Stimulated activated CD8-positive, alpha-beta memory T cell treated with anti-CD3 and anti-CD28 coated beads, Interleukin-12 subunit alpha, Interleukin-12 subunit beta, amount 100 ng/mL, for 4 hours (primary cell): ENCODE measurements at places on chromosomes 7 and 10.

- no peak for DNase-seq
Measured at GRCh38 chr10:12025591-12025990, 17.0 kb downstream of the UPF2 start.

GRCh38 chr10:99937630-99938029 lies 72.1 kb downstream of the DNMBP start:
- no peak for DNase-seq

DNA sequence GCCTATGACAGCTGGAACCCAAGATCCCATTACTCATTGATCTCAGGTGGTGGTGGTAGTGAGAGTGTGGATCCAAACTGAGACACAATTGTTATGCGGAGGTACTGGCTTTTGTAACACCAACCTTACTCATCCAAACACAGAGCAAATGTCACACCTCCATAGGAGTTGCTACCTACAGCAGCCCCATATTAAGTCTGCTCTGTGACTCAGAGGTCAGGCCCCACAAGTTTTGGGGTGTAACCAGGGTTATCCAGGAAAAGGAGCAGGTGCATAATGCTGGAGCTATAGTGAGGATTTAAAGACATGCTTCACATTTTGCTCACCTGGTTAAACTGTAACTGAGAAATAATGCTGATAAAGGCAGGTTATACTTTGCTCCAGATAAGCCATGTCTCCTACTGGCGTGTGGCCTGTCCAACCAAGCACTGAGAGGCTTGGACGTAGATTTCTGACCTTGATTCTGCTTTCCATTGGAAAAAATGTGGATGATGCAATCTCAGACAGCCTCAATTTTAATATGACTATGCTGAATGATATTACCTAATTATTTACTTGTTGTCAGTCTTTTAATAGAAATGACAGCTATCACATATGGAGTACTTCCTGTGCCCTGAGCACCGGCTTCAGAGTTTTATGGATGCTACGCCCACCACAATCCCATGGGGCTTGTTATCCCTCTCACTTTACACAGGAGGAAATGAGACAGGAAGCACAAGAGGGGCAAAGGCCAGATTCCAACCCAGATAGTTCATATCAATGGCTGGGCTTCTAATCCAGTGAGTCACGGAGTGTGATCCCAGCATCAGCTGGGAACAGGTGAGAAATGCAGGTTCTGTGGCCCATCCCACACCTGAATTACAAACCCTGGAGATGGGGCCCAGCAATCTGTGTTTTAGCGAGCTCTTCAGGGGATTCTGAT lies 181.3 kb downstream of the CHN2 start:
- no peak for DNase-seq

GRCh38 chr7:94313926-94314325 lies 80.8 kb upstream of the COL1A2 start:
- no peak for DNase-seq

GRCh38 chr10:84659027-84659426 lies 330.6 kb downstream of the CCSER2 start:
- no peak for DNase-seq

DNA sequence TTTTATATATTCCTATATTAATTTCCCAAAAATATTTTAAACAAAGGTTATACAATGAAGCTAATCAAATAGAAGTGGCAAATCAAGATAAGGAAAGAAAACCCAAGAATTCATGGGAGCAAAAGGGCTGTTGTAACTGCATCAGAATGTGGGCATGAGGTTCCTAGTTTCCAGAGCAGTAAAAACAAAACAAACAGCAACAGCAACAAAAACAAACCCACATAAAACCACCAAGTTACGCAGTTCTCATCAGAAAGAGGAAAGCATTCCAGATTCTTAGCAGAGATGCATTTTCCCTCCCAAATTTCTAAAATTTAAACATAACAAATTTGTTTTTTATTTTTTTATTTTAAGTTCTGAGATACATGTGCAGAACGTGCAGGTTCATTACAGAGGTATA lies 34.8 kb upstream of the MSMB start:
- no peak for DNase-seq

GRCh38 chr10:76082956-76083355 lies 651.5 kb downstream of the LRMDA start:
- DNase-seq = no peak

DNA sequence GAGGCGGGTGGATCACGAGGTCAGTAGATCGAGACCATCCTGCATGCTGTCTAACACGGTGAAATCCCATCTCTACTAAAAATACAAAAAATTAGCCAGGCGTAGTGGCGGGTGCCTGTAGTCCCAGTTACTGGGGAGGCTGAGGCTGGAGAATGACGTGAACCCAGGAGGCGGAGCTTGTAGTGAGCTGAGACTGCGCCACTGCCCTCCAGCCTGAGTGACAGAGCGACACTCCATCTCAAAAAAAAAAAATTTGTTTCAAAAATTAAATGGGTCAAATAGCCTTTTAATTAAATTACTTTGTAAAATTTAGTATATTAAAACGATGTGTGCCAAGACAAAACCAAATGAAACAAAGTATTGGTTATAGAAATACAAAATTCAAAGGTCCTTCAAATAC lies 6.8 kb upstream of the MRC1 start:
- no peak for DNase-seq

DNA sequence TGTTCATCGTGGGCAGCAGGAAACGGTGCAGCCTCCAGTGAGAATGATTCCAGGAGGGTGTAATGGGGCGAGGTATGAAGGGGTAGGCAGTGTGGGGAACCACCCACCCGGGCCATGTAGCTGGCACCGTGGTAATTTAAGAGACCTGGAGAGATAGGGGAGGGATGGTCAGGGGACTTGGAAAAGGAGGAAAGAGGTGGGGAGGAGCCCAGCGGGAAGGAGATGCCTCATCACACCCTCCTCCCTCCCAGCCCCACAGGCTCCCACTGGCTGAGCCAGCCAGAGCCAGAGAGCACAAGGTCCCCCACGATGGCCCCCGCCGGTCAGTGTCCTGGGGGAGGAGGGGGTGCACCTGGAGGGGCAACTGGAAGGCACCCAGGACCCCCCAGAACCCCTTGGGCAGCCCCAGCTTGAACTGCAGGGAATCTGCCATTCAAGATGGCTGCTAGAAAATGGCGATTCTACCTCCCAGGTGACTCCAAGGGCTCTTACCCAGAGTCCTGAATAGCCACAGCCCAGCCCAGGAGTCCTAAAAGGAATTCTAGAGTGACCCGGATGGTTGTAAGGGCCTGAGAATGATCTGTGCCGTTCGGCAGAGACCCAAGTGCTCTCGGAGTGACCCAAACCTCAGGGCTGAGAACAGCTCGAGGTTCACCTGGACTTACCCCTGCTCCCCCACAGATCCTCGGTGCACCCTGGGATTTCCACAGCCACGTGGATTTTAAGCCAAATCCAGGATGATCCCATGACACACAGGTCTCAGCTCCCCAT lies 28.8 kb downstream of the CALML3 start:
- DNase-seq = no peak

- no peak for DNase-seq
Measured at GRCh38 chr10:34780818-34781380, 34.2 kb downstream of the PARD3 start.

GRCh38 chr10:110498087-110498981 lies 627 bp downstream of the DUSP5 start:
- peak; percentile 46 for DNase-seq

DNA sequence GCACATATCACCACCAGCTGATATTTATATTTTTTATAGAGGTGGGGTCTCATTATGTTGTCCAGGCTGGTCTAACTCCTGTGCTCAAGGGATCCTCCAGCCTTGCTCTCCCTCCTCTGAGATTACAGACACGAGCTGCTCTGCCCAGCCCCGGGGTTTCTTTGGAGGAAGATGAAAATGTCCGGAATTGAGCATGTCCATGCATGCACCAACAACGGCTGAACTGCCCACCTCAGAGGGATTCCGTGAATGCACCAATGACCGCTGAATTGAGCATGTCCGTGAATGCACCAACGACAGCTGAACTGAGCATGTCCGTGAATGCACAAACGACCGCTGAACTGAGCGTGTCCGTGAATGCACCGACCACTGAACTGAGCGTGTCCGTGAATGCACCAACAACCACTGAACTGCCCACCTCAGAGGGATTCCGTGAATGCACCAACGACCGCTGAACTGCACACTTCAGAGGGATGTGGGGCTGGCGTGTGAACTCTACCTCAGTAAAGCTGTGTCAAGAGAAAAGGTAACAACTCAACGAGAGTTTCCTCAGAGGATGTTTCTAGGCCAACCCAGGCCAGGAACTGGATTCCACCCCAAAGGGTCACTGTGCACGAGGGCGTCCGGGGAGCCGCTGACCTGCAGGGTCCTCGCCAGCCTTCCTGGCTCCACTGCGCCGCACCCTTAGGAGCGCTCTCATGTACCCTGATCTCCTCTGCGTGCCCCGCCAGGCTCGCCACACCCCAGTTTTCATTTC lies 34.9 kb upstream of the INPP5A start:
- DNase-seq = no peak

DNA sequence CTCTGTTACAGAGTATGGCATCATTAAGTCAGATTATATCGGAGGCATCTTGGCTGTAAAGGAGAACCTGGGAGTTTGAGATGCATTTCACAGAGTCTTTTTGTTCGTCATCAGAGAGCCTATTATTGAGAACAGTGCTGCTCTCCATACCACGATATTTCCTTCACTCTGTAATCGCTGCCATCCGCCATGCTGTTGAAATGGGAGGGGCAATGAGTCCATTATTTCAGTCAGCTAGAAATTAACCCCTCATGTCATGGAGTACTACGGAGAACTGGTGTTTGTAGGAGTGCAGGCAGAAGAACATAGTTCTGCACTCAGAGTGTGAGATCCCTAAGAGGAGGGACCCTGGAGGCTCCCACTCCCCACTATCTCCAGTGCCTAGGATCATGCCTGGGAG lies 59.2 kb downstream of the SLC16A12 start:
- DNase-seq = no peak

GRCh38 chr7:131488361-131488760 lies 68.1 kb downstream of the PODXL start:
- no peak for DNase-seq

DNA sequence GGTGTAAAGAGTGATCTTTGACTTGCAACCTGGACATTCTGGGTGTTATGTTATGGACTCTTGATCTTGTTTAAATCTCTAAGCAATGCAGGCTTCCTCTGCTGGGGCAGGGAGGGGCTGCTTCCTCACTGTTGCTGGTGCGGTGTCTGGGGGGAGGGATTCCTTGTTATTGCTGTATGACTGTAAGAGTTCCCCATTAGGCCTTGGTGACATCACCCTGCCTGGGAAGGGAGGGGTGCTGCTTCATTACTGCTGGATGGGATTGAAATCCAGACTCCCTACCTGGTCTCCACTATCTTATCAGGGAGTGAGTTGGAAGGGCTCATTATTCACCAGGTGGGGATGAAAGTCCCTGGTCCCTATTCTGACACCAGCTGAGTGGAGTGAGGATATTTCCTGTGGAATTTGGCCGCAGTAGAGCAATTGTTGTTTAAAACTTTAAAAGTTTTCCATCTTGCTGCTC lies 8.8 kb downstream of the OGDH start:
- DNase-seq = no peak

DNA sequence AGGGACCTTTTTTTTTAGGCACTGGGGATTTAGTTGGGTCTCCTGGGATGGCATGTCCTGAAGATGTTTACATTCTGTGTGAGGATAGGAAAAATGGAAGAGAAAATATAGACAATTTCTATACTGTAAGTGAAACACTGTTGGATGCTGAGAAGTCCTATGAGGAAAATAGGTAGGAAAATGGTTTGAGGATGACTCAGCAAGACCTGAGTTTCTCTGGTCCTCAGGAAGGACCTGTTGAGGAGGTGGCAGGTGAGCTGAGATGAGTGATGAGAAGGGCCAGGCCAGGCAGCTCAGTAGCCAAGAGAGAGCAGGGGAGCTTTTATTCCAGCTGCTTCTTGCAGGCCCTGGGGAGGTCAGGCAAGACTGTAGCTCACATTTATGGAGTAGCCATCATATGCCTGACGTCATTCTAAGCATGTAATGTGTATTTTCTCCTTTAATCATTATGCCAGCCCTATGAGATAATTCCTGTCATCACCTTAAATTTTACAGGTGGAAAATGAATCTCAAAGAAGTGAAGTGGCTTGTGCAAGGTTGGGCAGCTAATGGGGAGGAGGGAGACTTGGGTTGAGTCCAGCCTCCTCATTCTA lies 19.1 kb upstream of the LRRC18 start:
- DNase-seq = no peak

GRCh38 chr7:131897790-131898165 lies 341.4 kb upstream of the PODXL start:
- no peak for DNase-seq

GRCh38 chr10:111129363-111129762 lies 52.5 kb downstream of the ADRA2A start:
- no peak for DNase-seq

GRCh38 chr10:28020993-28021982 lies 22.4 kb upstream of the ODAD2 start:
- DNase-seq = no peak

GRCh38 chr7:96973986-96974385 lies 31.4 kb upstream of the DLX6 start:
- DNase-seq = no peak

DNA sequence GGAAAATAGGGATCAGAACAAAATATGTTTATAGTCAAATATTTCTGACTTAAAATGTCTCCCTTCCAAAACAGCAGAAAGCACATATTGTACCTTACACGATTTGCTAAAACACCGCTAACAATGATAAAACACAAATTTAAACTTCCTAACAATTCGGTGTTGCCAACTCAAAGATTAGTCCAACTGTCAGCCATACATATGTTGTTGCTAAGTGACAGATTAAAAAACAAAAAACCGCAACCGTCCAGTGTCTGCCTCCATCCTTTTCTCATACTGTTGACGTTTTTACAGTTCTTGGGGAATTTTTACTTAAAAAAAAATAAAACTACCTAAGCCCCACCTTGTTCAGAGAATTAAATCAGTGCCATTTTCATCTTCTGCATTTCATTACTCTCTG lies 118.0 kb downstream of the RAB11FIP2 start:
- no peak for DNase-seq

DNA sequence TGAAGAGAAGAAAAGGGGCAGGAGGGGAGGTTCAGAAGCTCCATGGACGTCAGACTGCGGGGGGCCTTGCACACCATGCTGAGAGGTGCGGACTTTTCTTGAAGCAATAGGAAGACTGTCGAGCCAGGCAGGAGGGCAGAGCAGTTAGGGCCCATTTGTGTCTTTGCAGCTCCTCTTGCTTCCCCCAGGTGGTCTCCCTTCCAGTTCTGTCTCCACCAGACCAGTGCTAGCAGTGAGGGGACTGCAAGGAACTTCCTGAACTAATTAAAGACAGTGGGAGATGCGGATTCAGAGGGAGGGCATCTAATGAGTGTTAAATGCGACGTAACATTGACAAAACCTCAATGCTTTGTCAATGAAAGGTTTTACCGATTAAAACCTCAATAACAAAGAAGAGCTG lies 225.4 kb downstream of the USP6NL start:
- no peak for DNase-seq

GRCh38 chr10:124586142-124586541 lies 124.5 kb downstream of the LHPP start:
- no peak for DNase-seq

GRCh38 chr10:71075759-71076472 lies 136.5 kb upstream of the UNC5B start:
- no peak for DNase-seq
